ENCODE measurements at places on chromosomes 3 and 15.

DNA sequence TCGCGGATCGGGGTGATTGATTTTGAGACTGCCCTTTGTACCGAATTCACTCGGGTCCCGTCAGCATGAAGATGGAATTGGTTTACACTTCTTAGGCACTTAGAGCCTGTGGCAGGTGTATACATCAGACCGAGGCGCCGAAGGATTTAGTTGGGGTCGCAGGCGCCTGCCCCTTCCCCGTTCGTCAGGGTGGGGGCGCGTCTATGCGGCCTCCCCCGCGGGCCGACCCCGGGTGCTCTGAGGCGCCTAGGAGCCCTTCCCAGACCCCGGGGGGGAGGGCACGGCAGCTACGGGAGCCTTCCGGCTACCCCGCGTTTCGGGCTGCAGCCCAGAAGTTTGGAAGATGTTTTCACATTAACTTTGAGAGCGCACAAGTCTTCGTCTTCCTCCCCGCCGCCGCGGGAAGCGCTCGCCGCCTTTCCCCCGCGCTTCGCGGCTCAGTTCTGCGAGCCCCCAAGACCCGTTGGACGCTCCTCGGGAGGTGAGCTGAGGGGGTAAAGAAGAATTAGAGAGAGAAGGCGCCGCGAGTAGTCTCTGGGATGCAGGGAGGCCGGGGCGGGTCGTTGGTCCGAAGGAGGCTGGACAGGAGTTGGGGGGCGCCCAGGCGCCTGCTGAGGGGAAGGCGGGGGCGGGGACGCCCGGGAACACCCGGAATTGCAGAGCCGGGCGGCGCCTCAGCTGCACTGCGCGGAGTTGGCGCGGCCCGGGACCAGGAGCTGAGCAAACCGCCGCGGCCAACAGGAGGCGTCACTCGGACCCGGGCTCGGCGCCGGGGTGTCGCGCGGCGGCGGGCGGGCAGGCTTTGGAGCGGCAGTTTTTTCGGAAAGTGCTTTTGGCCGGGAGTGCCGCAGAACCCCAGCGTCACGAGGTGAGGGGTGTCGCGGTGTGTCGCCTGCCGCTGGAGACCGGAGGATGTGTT lies 780 bp downstream of the TIPARP start:
- H3K27me3 ChIP-seq: no peaks in the 10 kb centered on the region
- peaks cover 34% of the 10 kb centered on the region for H3K4me1 ChIP-seq
- H3K4me3 ChIP-seq: peak overlapping the region; percentile 67
- no peaks in the 10 kb centered on the region for H3K36me3 ChIP-seq
- peak overlapping the region; percentile 95 for H3K27ac ChIP-seq

- no peak overlapping the region for H3K4me3 ChIP-seq
- no peak for DNase-seq
- no peaks in the 10 kb centered on the region for H3K4me1 ChIP-seq
- no peak overlapping the region for H3K27ac ChIP-seq
Observed at GRCh38 chr15:62975515-62975914, 67.0 kb upstream of the TPM1 start.

DNA sequence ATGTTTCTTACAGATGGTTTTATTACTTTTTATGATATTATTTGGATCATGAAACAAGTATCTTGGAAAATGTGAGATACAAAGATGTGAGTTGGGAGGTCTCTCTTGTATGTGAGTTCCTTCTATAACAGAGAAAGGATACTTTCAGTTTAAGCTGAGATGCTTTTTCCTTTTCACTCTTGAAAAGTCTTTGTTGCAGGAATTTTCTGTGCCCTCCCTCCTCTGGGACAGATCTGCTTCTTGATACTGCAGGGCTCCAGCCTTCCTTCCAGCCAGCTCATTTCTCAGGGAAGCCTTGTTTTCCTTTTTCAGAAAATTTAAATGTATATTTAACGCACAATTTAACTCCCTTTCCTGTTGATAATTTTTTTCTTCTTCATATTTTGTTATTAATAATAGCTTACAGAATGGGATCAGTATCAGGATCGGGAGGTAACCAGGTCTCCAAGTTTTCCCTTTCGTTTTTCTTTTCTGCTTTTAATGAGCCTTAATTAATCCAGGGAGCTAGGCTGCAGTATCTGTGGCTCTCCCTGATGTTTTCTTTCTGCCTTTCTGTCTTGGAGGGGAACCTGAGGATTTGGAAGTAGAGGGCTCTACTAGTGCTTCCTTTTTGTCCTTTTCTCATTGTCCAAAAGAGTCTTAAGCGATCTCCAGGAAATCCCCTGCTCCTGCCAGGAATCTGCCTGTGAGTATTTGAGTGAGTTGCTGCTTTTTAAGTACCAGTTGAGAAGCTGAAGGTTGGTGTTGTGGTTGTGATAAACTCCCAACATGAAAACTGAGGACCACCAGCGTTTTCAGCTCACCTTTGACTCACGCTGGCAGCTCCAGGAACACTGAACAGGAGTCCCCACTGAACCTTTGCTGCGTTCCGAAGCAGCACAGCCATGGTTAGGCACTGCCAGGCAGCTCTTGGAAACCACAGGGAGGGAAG lies 105.7 kb downstream of the IGF1R start:
- H3K27ac ChIP-seq: no peak overlapping the region
- peaks cover 65% of the 10 kb centered on the region for H3K4me1 ChIP-seq
- no peak for DNase-seq
- no peaks in the 10 kb centered on the region for H3K27me3 ChIP-seq

DNA sequence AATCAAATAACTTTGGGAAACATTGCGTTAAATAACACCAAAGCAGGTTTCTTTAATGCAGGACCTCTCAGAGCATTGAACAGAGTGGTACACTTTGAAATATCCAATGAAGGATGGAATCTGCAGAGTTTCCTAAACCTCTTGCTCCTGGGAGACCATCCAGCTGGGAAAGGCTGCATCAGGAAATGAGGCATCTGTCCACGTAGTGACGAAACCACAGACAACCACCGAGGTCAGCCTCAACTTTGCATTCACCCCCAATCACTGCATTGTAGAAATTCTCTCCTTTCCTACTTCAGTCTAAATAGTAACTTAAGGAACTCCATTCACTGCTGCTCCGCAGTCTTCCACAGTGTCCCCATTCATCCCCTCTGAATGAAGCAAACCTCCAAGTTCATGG lies 41.5 kb upstream of the CDV3 start:
- no peak overlapping the region for H3K4me3 ChIP-seq
- H3K36me3 ChIP-seq: no peaks in the 10 kb centered on the region
- no peaks in the 10 kb centered on the region for H3K27me3 ChIP-seq

- no peaks in the 10 kb centered on the region for H3K4me1 ChIP-seq
- H3K27me3 ChIP-seq: no peaks in the 10 kb centered on the region
- no peak for DNase-seq
- H3K36me3 ChIP-seq: no peaks in the 10 kb centered on the region
Observed at GRCh38 chr15:41337631-41338522, 5.2 kb downstream of the NUSAP1 start.

DNA sequence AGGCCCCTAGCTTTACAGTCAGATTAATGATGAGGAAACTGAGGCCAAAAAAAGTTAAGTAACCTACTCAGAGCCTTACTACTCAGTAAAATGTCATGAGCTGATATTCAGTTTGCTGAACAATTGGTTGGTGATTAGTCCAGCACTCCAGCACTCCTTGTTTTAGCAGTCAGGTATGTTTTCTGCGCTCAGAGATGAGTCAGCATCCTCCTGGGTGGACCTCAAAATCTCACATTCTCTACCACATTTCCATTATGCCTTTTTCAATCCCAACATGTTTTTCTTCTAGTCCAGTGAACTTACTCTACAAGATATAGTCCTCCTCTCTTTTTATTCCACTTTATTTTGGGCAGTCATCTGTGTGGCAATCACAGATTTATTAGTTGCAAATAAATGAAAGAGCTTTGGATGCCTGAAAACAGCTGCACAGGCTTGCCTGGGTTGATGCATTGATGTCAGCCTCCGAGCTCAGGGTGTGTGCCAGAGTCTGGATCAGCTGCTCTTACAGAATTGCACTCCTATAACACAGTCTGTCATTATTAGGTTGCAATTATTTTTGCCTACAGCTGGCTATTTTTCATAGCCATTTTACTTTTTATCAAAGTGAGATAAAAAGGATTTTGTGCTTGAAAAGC lies 133.2 kb downstream of the ARPP21 start:
- H3K4me3 ChIP-seq: no peak overlapping the region
- no peak overlapping the region for H3K27ac ChIP-seq
- H3K36me3 ChIP-seq: no peaks in the 10 kb centered on the region
- no peaks in the 10 kb centered on the region for H3K27me3 ChIP-seq

Data from vagina (tissue), 2 donors.